ENCODE measurements at places on chromosomes 2 and 18. TPM values are rescaled to one million over a fixed set of nuclear protein-coding genes. Genes with fewer than 3 reads are reported as not detected.

Gene PROKR1
- total RNA-seq: 1.8 TPM

Gene LYG1
- total RNA-seq: 0.46 TPM

Gene BMPR2
- 97.6 TPM for total RNA-seq

Gene SLC4A3
- total RNA-seq: 50.5 TPM

Gene CROCC2
- total RNA-seq: 1.4 TPM

Gene SCN1A
- 61.8 TPM for total RNA-seq

Gene FSHR
- total RNA-seq: 0.46 TPM

Gene PDCD1
- total RNA-seq: 0.23 TPM

Gene CD207
- total RNA-seq: not detected

Gene OR6B2
- total RNA-seq: not detected

Gene CASP8
- total RNA-seq: 3.2 TPM

Gene ESPNL
- total RNA-seq: 0.23 TPM

Gene CERKL
- total RNA-seq: 6.2 TPM

Gene SCG2
- total RNA-seq: 179 TPM

Gene ERICH2
- 1.6 TPM for total RNA-seq

Gene C2orf81
- total RNA-seq: 0.92 TPM

Gene DUSP2
- total RNA-seq: 5.5 TPM

Gene C2orf78
- not detected for total RNA-seq

Gene CABLES1
- total RNA-seq: 8.1 TPM

Gene PPP1R1C
- 3.9 TPM for total RNA-seq

Gene HIBCH
- 30.0 TPM for total RNA-seq

Gene IL18R1
- total RNA-seq: 0.46 TPM

Gene POLR1A
- total RNA-seq: 14.5 TPM

Gene AGXT
- total RNA-seq: not detected

Gene DNAJC5G
- 0.23 TPM for total RNA-seq

Gene SLC9A2
- total RNA-seq: 1.8 TPM

Gene SOCS6
- 48.2 TPM for total RNA-seq

Gene CCDC85A
- total RNA-seq: 38.1 TPM

Gene FER1L5
- total RNA-seq: 0.69 TPM

Gene APLF
- 17.8 TPM for total RNA-seq

Gene SLC8A1
- total RNA-seq: 190 TPM
